Stimulated activated CD4-positive, alpha-beta T cell treated with anti-CD3 and anti-CD28 coated beads, TNF-alpha, amount 100 ng/mL, for 24 hours (primary cell): ENCODE measurements at places on chromosomes 13 and 19.

DNA sequence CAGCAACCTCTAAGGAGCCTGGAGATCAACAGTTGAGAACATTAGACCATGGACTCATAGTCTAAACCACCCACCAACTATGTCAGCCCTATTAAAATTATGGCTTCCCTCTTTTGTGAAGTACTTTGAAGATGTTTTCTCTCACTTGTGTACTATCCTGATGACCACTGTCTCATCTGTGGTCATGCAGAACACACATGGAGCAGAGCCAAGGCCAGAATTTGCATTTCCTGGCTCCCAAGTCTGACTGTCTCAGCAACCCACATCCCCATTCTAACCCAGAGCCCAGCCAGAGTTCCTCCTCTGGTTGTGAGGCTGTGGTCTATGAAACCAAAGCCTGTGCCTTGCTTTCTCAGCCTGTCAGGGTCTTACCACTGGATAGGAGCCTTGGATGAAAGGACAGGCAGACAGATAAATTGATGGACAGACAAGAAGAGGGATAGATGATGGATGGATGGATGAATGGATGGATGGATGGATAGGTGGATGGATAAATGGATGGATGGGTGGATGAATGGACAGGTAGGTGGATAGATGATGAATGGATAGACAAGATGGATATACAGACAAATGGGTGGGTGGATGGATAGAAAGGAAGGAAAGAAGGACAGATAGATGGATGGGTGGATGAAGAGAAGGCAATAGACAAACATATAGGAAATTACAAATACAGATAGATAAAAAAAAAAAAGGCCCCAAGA, 35.4 kb downstream of the ZNF557 start:
- no peak for DNase-seq

DNA sequence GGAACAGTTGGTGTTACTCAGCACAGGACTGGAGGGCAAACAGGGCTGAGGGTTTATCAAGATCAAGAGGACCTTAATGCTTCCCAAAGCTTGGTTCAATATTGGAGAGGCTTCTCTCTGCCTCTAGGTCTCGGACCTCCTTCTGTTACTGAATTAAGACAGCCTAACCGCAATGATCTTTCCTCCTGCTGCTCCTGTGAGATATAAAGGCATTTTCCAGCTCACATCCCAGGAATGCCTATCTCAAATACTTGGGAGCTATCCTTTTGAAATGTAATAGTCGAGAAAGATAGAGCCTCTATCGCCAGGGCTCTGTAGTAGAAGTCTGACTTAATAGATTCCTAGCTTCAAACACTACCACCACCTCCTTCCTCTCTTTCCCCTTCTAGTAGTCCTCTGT, 1475.0 kb downstream of the SLITRK1 start:
- DNase-seq = no peak

GRCh38 chr19:16605553-16605994, 22.4 kb downstream of the MED26 start:
- no peak for DNase-seq

- no peak for DNase-seq
Observed at GRCh38 chr19:16260812-16261161, 63.1 kb downstream of the AP1M1 start.

DNA sequence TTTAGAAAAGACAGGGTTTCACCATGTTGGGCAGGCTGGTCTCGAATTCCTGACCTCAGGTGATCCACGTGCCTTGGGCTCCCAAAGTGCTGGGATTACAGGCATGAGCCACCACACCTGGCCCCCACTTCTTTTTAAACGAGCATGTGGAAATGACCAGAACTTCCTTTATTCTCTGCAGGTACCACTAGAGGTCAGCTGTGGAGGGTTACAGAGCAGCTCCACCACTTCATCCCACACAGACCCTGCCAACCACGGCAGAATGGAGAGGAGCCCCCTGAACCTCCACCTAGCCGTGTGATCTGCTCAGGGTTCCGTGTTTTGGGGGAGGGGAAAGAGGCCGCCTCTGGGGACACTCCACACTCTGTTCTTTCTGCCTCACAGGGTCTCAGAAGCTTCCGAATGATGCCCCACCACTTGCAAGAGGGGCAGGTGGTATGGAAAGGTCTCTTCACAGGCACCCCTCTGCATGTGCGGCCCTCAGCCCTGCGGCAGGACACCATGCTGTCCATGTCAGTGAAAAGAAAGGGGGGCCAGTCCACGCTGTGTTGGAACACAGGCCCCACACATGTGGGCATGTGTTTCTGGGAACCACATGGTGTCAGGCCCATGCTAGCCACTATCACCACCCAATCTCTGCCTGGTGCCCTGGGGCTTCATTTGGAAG, 465.0 kb downstream of the TSHZ3 start:
- DNase-seq = no peak

GRCh38 chr13:50345804-50346203, 330.6 kb downstream of the KCNRG start:
- no peak for DNase-seq

- DNase-seq = no peak
Observed at GRCh38 chr19:1118999-1119398, 15.2 kb downstream of the GPX4 start.

DNA sequence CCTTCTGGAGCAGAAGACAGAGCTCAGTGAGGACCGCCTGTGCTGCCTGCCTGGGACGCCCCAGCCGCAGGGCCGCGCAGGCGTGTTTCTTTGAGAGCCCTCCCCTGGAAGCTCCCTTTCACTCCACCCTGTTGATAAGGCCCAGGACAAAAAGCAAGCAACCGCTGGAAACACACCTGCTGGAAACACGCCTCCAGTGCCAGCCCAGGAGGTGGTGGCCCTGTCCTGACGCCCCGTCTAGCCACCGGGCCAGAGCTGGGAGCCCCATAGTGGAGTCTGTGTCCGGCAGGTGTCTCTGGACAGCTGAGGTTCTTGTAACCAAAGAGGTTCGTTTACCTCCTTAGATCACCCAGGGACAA, 173.8 kb downstream of the KATNAL1 start:
- DNase-seq = no peak

DNA sequence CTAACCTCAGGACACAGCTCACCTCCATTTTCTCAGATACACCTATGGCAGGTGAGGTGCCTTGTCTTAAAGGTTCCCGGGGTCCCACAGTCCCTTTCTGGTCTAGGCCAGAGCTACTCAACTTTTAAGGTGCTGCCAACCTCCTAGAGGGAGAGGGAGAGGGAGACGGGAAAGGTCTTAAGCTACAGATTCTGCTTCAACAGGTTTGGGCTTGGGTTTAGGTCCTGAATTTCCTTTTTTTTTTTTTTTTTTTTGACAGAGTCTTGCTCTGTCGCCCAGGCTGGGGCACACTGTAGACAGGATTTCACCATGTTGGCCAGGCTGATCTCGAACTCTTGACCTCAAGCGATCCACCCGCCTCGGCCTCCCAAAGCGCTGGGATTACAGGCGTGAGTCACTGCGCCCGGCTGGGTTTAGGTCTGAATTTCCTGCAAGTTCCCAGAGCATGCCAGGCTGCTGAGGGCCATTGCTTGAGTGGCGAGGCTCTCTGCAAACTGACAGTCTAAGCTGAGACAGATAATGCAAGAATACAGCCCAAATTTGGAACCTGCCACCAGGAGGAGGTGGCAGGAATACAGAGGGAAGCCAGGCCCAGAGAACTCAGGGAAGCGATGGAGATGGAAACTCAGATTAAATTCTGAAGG, 7.8 kb upstream of the SYCN start:
- no peak for DNase-seq

- no peak for DNase-seq
Observed at GRCh38 chr13:70580825-70581224, 472.6 kb upstream of the KLHL1 start.

DNA sequence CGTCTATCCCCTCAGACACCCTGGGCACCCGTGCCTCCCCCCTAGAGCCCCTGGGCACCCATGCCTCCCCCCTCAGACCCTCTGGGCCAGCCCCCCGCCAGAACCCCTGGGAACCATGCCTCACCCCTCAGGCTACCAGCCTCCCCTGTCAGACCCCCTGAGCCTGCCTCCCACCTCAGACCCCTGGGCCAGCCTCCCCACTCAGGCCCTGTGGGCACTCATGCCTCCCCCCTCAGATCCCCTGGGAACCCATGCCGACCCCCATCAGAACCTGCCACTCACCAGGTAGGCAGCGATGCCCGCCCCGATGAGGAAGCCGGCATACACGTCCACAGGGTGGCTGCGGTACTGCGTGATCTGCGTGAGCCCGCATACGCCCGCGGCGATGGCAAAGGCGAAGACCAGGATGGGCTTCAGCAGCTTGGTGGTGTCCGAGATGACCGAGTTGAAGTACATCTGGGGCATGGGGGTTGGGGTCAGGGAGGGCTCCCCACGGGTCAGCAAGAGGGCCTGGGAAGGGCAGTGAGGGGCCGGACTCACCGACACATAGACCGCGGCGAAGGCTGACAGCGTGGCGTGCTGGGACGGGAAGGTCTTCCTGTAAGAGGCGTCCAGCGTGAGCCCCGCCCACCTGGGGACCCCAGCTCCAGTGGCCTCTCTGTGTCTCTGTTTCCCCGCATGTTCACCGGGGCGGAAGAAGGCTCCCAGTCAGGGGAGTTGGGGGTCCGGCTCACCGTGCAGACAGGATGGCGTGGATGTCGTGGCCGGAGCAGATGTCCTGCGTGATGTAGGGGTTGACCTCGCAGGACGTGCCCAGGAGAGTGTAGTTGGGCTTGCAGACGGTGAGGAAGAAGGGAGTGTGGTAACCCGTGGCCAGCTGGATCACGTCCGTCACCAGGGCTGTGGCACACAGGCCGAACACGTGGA, 7.3 kb downstream of the PLPPR3 start:
- no peak for DNase-seq

DNA sequence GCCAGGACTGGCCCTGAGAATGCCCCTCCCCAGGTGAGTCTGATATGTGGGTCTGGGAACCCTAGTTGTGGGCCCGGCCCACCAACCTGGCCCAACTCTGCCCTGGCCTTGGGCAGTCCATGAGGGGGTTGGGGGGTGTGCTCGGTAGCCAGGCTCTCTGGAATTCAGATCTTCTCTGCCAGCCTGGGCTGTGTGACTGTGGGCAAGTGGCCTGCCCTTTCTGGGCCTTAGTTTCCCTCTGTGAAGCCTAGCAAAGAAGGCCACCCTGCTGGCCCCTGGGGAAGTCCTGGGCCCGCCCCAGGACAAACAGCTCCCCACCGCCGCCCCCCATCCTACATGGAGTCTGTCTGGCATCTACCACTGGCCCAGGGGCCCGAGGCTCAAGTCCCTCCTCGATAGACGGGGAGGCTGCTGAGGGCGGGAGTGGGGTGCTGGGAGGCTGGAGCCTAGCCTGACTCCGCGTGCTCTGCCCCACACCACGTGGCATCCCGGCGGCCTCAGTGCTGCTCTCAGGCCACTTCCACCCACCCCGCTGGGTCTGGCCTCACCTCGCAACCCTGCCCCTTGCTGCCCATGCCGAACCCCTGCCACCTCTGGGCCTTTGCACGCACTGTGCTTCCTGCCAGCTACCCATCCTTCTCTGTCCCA, 8.3 kb upstream of the TBXA2R start:
- DNase-seq = no peak

DNA sequence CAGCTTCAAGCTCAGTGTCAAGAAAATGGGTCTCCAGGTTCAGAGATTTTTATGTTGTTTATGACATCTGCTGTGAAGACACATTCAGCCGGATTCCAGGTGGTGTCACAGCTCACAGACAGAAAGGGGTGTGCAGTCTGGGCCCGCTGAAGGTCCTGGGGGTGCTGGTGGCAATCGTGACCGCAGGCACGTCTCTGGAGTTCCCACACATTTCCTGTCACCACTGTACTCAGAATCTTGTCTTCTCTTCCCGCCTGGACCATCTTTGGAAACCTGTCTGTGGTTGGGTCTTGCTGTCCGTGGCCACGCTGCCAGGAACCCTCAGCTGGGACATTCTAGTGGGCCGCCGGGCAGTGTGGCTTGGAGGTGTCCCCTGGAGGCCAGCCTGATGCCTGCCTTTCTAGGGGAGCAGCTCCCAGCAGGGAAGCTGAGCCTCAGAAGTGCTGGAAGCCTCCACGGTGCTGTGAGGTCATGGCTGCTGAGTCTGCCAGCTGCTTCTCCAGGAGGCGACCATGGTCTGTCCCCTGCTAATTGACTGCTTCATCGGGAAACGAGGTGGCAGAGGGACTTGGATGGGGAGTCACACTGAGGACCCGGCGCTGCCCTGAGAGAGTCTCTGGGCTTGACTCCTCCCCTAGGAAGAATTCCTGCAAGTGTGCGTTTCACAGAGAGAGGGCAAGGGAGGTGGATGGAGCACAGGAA, 3.7 kb downstream of the TEX29 start:
- DNase-seq = no peak

DNA sequence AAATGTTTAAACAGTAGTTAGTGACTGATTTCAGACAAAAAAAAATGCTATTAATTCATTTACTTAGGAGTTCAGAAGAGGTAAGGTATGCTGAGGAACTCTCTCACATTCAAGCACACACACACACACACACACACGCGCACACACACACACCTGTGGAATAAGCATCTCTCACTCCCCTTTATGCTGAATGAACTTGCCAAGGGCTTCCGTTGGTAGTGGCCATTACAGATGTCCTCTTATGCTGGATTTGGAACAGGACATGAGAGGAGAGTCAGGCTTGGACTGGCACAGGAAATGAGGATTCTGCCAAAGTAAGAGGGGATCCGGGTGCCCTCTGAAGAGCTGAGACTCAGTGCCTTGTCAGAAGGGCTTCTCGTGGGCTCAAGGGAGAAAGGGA, 463.4 kb upstream of the MIR17HG start:
- DNase-seq = no peak

- DNase-seq = no peak
Observed at GRCh38 chr19:13269348-13269747, 119.1 kb downstream of the IER2 start.

DNA sequence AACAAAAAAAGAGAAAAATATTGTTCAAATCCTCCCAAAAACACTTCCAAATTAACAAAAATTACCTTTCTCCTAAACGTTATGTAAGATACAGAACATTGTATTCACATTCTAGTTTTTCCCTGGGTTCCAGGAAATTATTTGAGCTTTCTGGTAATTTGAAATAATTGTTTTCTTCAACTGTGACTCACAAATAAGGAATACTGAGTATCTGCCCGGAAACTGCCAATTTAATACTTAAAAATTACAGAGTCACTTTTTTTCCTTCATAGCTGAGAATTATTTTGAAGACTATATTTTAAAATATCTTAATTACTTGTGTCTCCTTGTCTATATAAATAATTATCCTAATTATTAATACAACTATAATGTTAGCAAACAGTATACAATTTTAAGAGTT, 709.0 kb upstream of the ARGLU1 start:
- no peak for DNase-seq

DNA sequence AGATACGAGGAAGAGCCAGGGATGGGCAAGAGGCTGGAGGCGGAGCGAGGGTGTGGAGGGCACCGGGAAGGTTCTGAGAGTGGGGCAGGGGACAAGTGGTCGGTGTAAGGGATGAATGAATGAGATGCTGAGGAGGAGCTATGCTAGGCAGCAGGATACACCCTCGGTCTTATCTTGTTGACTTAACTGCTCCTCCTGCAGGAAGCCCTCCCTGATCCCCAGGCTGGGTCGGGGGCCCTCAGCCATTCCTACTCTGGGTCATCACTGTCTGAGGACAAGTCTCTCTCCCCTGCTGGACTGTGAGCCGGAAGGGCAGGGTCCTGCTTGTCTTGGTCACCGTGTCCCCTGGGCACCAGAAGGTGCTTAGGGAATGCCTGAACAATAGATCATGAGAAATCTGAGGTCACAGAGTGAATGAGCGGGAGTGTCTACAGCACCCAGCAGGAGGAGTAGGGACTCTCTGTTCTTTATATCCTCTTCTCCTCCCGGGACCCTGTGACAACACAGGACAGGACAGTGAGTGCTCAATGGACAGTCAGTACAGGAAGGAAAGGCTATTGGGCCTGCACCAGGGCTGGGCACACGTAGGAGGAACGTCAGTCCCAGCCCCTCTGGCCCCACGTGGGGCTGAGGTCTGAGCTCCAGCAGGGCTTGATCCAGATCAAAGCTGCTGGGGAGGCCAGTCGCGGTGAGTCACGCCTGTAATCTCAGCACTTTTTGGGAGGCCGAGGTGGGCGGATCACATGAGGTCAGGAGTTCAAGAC, 6.5 kb downstream of the NKPD1 start:
- no peak for DNase-seq
